ENCODE measurements at places on chromosomes 12 and 14.

DNA sequence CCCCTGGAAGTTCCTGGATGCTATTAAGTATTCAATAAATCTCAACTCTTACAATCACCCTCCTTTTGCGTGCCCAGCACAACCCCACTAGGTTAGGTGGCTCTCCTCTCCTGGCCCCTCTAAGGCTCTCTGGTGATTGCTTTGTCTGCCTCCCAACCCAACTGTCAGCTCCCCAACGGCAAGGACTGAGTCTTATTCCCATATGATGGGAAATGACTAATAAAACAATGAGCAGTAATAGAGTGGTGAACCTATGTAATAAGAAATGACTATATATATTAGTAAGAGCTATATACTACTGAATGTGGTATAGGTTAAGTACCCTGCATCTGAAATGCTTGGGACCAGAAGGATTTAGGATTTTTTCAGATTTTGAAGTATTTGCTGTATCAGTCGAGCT, 8.1 kb downstream of the APPL2 start:
- no peak for DNase-seq

DNA sequence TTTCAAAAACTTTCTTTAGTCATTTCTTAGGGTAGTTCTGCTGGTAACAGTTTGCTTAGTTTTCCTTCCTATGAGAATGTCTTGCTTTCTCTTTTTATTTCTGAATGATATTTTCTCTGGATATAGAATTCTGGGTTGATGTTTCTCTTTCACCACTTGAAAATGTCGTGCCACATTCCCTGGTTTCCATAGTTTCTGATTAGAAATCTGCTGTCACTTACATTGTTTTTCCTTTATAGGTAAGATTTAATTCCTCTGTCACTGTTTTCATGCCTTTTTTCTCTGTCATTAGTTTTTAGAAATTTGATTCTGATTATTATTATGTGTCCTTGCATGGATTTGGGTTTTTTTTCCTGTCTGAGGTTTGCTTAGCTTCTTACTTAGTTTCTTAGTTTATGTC, 77.3 kb upstream of the PCNX4 start:
- no peak for DNase-seq

GRCh38 chr14:91152499-91152898, 38.6 kb downstream of the DGLUCY start:
- DNase-seq: no peak

DNA sequence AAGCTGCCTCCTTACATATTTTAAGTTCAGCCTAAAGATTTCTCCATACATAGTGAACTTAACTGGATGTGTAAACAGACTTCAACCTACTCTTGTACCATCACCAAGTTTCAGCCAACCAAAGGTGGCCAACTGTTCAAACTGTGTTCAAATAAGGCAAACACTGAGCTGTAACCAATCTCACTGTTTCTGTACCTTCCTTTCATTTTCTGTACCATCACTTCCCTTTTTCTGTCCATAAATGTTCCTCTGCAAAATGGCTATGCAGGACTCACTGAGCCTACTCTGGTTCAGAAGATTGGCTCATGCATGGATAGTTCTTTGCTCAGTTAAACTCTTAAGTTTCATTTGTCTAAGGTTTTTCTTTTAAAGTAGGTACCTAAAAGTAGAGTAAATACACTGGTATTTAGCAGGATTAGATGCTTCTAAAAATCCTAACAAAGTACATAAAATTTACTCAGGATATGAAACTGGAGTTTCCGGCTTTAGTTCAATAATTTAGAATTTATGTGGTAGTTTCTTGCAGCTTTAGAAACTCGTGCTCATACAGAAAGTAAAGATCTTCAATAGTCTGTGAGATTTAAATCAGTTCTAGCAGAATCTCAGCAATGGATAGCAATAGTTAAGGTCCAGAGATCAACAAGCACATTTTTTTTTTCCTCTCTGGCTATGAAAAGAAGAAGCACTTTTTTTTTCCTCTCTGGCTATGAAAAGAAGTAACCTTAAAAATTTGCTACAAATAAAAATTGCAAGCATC, 282.0 kb upstream of the PPFIA2 start:
- DNase-seq: no peak

GRCh38 chr14:100554082-100554677, 33.0 kb downstream of the BEGAIN start:
- DNase-seq: no peak

GRCh38 chr12:53754633-53755264, 3.0 kb upstream of the CISTR start:
- DNase-seq: no peak

DNA sequence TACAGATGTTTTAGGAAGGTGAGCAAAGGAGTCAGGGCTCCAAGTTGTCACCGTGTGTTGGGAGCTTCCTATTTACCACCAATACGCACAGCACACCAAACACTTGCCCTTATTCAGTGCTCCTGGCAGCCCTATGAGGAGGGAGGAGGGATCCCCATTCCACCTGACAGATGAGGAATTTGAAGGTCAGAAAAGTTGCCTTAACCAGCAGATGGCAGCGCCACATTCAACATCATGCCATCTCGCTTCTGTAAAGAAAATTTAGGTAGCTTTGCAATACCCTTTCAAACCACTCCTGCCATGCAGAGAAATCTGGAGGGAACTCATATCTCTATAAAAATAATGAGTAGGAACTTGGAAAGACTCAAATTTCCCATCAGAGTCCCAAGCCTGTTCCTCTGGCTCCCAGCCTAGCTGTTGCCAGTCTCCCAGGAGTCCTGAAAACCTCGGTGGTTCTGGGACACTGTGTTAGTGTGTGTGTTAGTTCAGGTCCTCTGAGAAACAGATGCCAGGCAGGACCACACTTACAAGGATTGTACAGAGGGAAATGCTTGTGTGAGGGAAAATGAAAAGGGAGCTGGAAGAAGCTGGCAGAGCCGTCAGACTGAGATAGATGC, 410.5 kb downstream of the MED13L start:
- no peak for DNase-seq

- DNase-seq: no peak
These were observed 8.2 kb upstream of the NTS start for GRCh38 chr12:85865890-85866289.

DNA sequence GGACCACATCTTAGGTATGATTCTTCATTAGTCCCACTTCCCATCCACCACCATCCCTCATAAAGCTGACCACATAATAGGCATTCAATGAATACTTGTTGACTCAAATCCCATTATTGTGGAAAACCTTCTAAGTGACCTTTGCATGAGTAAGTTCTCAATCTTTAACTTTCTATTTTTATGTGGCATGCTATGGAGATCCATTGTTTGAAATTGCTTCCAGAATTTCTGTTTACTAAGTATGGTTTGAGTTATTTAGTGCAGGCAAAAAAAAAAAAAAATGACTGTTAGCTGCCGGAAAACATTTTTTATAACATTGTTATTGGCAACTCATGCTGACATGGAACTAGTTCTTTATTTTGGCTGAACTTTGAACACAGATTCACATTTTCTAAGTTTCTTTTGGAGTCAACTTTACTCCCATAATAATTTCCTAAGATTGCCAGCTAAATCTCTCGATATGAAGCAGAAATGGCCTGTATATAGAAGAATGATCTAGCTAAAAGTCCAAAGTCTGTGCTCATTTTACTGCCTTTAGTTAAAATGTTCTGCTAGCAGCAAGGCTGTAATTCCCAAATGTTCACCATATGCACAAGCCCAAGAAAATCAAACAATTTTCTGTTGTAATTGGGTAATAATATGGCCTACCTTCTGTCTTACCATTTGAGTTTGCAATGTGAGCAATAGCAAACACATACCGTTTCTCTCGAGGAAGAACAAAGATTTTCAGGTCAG, 77.9 kb downstream of the PTGER2 start:
- no peak for DNase-seq

DNA sequence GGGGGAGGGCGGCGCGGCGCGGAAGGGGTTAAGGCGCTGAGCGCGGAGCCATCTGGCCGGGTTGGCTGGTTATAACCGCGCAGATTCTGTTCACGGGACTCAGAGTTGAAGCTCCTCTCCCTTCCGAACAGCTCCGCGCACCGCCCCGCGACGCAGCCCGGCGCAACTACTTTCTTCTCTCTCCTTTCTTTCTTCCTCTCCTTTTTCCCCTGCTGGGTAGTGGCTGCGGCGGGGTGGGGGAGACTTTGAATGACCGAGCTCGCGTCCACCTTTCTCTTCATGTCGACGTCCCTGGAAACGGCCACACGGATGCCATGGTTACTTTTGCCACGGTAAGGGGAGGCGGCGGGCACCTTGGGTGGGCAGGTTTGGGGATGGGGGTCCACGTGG, at the start of gene NTF3:
NTF3 (plus strand) TSS at position 98 of the 390 bp plus-strand sequence; CDS start at position 315, 217 bp downstream.
- DNase-seq: no peak

DNA sequence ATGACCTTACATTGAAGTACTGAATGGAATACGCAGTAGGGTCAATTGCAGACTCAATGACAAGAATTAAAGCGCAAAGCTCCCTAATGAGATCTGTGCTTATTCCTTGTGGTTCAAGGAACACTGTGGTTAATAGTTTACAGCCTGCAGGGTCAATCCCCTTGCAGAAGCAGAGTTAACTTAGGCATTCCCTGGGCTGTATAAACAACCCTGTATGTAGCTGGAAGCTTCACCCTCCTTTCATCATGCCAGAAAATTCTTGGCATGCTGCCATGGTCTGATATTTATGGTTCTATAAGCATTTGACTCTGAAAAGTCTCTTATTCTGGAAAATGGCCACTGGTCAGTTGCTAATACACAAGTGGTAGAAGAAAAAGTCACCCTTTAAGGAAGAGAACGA, 227.7 kb downstream of the NOVA1 start:
- no peak for DNase-seq
